Heart left ventricle (tissue), 16 donors: ENCODE measurements at places on chromosomes 12 and 14. TPM values are rescaled to one million over a fixed set of nuclear protein-coding genes. Genes with fewer than 3 reads are reported as not detected.

TSFM gene
- total RNA-seq, result 48.4 TPM

DIO3 gene
- 0.48 TPM for total RNA-seq

CCDC38 gene
- total RNA-seq, result 0.08 TPM

GUCY2C gene
- not detected for total RNA-seq

EXOC3L4 gene
- 0.57 TPM for total RNA-seq

LALBA gene
- total RNA-seq, result not detected

ADAM21 gene
- 0.40 TPM for total RNA-seq

SLC2A14 gene
- 0.35 TPM for total RNA-seq

PELI2 gene
- total RNA-seq, result 4.1 TPM

KRT78 gene
- total RNA-seq, result not detected

C3AR1 gene
- total RNA-seq, result 3.7 TPM

RAD9B gene
- total RNA-seq, result 4.8 TPM

ACSS3 gene
- total RNA-seq, result 19.3 TPM

OR4K1 gene
- not detected for total RNA-seq

ABCD2 gene
- 6.2 TPM for total RNA-seq

BCL11B gene
- 0.05 TPM for total RNA-seq

HOTAIR gene
- not detected for total RNA-seq

SELPLG gene
- 2.3 TPM for total RNA-seq

SMAGP gene
- total RNA-seq, result 5.5 TPM

PLEK2 gene
- not detected for total RNA-seq

TAS2R42 gene
- total RNA-seq, result not detected

CMA1 gene
- 0.52 TPM for total RNA-seq

TMEM119 gene
- 11.0 TPM for total RNA-seq

FBLN5 gene
- total RNA-seq, result 40.3 TPM

PLEKHG7 gene
- not detected for total RNA-seq

GALC gene
- 27.0 TPM for total RNA-seq

CKB gene
- 335 TPM for total RNA-seq

TNFAIP2 gene
- total RNA-seq, result 253 TPM

AMHR2 gene
- not detected for total RNA-seq

PCED1B gene
- total RNA-seq, result not detected

NDUFA9 gene
- 333 TPM for total RNA-seq

FLVCR2 gene
- 1.7 TPM for total RNA-seq

FGD6 gene
- total RNA-seq, result 19.5 TPM

TMEM121 gene
- 1.4 TPM for total RNA-seq

ACRBP gene
- total RNA-seq, result 7.2 TPM

EIF5 gene
- total RNA-seq, result 222 TPM
